Stimulated activated CD4-positive, alpha-beta T cell treated with anti-CD3 and anti-CD28 coated beads, Interleukin-15, amount 100 ng/mL, for 1 hour (primary cell): ENCODE measurements at places on chromosomes 5 and 9.

DNA sequence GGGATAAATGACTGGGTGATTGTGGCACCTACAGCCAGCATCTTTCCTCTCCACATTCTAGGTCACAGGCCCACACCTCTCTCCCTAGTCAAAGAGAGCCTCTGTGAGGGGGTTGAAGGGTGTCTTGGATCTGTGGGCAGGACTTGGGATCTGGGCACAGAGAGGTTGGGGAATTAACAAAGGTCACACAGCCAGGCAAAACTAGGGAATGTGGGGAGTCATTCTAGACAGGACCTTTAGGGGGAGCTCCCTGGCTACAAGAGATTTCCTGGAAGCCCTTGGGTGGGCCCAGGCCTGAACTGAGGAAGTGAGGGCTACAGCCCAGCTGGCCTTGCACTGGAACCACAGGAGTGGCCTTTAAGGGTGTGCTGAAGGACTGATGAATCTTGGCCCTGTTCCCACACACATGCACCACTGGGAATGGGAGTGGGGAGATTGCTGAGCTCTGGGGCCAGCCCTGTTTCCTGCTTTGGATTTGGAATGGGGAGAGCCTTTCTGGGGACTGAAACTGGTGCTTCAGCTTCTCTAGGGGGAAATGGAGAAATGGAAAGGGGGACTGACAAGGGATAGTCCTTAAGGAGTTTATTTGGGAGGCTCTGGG lies 12.4 kb upstream of the CXXC5 start:
- no peak for DNase-seq

DNA sequence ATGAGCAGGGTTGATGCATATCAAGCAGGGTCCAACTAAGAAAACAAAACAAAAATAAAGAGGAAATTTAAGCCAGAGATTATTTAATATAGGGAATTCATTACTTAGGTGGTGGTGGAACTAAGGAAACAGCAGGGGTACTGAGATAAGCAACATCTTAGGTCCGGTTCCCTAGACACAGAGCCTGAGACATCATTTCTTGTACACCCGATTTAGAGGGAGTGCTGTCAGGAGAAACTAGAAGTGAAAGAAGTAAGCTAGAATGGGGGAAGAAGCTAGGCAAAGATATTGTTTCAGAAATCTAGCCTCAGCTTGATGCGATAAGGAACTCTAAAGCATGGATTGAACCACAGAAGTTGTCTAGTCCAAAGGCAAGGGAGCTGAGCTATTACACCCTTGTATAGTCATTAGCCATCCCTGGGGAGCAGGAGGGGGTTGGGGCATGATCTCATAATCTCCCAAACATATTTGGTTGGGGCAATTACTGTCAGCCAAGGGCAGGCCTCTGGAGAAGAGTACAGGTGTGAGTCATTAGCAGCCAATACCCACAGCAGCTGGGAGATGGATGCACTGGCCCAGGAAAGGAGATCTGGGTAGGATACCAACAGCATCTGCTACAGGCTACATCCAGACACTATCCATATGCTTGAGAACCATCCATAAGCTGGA lies 194.5 kb downstream of the ARL15 start:
- no peak for DNase-seq

DNA sequence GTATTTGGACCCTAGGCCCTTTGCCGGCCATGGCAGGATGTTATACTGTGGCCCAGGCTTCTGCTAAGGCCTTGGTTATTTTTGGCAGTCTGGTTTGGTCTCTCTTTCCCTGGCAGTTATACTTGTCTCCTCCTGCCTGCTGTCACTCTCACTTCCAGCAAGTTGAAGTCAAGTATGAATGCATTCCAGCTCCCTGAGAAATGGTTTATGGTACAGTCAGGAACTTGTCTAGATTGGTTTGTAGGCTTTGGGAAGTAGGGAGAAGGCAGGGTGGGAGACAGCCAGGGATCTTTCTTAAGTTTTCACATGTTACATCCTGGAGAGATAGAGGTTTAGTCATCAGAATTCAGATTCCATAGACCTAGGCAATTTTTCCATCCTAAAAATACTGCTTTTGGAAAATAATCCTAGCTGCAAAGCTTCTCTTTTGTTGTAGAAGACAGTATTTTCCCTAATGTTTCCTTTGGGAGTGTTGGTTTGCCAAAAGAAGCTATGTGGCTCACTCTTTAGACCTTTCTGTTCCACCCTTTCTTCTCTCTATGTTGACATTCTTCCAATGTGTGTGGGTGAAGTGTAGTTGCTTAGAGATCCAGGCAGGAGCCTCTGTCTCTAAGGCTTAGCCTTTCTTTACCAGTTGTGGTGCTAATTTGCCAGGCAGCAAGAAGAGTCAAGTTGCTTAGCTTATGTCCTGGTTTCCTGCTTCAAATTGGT lies 2.5 kb upstream of the KDM3B start:
- no peak for DNase-seq

DNA sequence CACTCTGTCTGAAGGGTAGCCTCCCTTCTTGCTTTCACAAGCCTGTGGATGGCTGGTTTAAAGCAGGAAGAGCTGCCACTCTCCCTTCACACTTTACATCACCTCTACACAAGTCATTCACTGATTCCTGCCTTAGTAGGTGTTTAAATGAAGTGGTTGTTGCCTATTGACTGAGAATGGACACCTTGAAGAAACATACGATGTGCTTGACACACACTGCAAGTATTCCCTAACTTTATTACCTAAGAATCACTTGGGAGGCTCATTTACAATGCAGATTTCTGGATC lies 230.5 kb downstream of the PIK3R1 start:
- no peak for DNase-seq

GRCh38 chr9:22911632-22912031 lies 465.0 kb downstream of the DMRTA1 start:
- DNase-seq, result no peak

GRCh38 chr9:136052991-136053756 lies 41.9 kb downstream of the NACC2 start:
- DNase-seq, result no peak

DNA sequence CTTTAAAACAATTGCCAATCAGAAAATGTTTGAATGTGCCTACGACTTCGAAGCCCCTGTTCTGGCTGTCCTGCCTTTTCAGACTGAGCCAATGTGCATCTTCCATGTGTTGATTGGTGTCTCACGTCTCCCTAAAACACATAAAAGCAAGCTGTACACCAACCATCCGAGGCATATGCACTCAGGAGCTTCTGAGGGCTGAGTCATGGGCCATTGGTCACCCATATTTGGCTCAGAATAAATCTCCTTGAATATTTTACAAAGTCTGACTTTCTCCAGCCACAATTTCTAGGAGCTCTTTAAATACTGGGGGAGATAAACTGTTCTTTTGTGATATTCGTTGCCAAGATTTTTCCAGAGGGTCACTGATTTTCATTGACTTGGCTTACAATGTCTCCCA lies 53.9 kb downstream of the C9orf57 start:
- no peak for DNase-seq

- no peak for DNase-seq
Observed at GRCh38 chr5:67015541-67016191, 180.9 kb downstream of the CD180 start.

- no peak for DNase-seq
Observed at GRCh38 chr5:102956599-102956998, 163.3 kb downstream of the GIN1 start.
